Endothelial cell (in vitro differentiated cells): ENCODE measurements at places on chromosomes 12 and 14. TPM values are rescaled to one million over a fixed set of nuclear protein-coding genes. Genes with fewer than 3 reads are reported as not detected.

- no peaks in the 10 kb centered on the region for H3K4me1 ChIP-seq
- H3K27ac ChIP-seq: no peak overlapping the region
- H3K36me3 ChIP-seq: peaks cover 13% of the 10 kb centered on the region
Measured at GRCh38 chr12:106994579-106995220, 7.8 kb upstream of the MTERF2 start.

CCDC196 gene
- total RNA-seq: not detected

- peaks cover 7% of the 10 kb centered on the region for H3K4me1 ChIP-seq
- no peak overlapping the region for H3K27ac ChIP-seq
- no peaks in the 10 kb centered on the region for H3K27me3 ChIP-seq
- no peak overlapping the region for H3K4me3 ChIP-seq
- DNase-seq: no peak
Measured at GRCh38 chr12:39764944-39765560, 145.4 kb upstream of the ABCD2 start.

LRP1-AS gene
- 0.46 TPM for total RNA-seq

DNA sequence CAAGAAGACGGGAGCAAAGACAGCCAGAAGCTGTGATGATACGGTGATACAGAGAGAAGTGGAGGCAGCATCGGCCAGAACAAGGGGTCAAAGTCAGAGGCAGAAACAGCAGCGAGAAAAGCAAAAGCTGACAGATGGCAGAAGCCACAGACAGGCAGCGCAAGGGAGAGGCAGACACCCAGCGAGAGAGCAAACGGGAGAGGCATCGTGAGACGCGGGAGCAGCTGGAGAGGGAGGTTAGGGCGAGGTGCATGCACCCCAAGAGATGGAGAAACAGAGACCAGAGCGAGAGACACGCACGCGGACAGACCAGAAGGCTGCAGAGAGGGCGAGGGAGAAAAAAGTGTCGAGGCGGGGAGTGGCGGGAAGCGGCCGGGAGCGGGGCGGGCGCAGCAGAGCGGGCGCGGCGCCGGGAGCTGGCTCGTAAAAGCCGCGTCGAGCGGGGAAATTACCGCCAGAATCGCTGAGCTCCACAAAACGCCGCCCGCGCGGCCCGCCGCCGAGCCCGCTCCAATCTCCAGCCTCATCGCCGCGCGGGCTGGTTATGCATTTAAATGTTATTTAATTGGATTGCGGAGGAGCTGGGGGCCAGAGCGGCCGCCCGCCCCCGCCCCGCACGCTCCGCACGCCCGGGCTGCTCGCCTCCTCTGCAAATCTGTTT, 15.6 kb downstream of the SMUG1 start:
- peaks cover 8% of the 10 kb centered on the region for H3K27me3 ChIP-seq
- H3K4me1 ChIP-seq: peaks cover 8% of the 10 kb centered on the region
- peak; percentile 34 for DNase-seq
- no peak overlapping the region for H3K4me3 ChIP-seq

- peak overlapping the region; percentile 100 for H3K4me3 ChIP-seq
- H3K36me3 ChIP-seq: peaks cover 24% of the 10 kb centered on the region
- DNase-seq: no peak
- H3K27me3 ChIP-seq: no peaks in the 10 kb centered on the region
- peaks cover 14% of the 10 kb centered on the region for H3K4me1 ChIP-seq
- H3K27ac ChIP-seq: peak overlapping the region; percentile 98
Measured at GRCh38 chr12:112408621-112409020, 784 bp downstream of the RPL6 start.

CLEC2D gene
- 18.9 TPM for total RNA-seq

RNASE4 gene
- total RNA-seq: 1.0 TPM

PPP1R36 gene
- total RNA-seq: 2.1 TPM

- no peak overlapping the region for H3K4me3 ChIP-seq
- no peak for DNase-seq
- H3K27me3 ChIP-seq: peaks cover 10% of the 10 kb centered on the region
- H3K36me3 ChIP-seq: peaks cover 6% of the 10 kb centered on the region
- no peak overlapping the region for H3K27ac ChIP-seq
- no peaks in the 10 kb centered on the region for H3K4me1 ChIP-seq
Measured at GRCh38 chr14:104866451-104867370, 1.6 kb downstream of the CEP170B start.

- no peaks in the 10 kb centered on the region for H3K27me3 ChIP-seq
- DNase-seq: no peak
- no peaks in the 10 kb centered on the region for H3K36me3 ChIP-seq
- H3K4me3 ChIP-seq: no peak overlapping the region
- H3K4me1 ChIP-seq: peaks cover 11% of the 10 kb centered on the region
Measured at GRCh38 chr14:40694023-40694422, 912.7 kb upstream of the LRFN5 start.

GRCh38 chr12:38350342-38351174, 34.0 kb downstream of the ALG10B start:
- H3K4me3 ChIP-seq: no peak overlapping the region
- H3K4me1 ChIP-seq: no peaks in the 10 kb centered on the region
- DNase-seq: no peak
- H3K36me3 ChIP-seq: no peaks in the 10 kb centered on the region

DNA sequence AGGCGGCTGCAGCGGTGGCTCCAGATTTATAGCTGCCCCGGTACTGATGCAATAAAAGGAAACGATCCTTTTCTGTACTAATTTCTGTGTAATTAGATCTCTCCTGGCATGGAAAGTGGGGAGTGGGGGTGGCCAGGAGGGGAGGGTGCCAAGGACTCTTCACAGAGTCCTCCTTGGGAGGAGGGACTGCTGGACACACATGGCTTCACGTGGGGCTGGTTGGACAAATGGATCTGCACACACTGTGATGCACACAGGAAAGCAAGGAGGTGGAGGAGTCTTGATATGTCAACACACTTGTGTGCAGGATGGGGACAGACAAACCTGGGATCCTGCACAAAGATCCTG, 23.8 kb upstream of the ATP5MC2 start:
- H3K4me1 ChIP-seq: peaks cover 21% of the 10 kb centered on the region
- DNase-seq: no peak
- no peak overlapping the region for H3K27ac ChIP-seq
- peaks cover 8% of the 10 kb centered on the region for H3K36me3 ChIP-seq

TMEM132C gene
- total RNA-seq: not detected

GPN3 gene
- 20.4 TPM for total RNA-seq

GRCh38 chr14:68653804-68654203, 139.1 kb downstream of the ZFP36L1 start:
- peaks cover 12% of the 10 kb centered on the region for H3K4me1 ChIP-seq
- peaks cover 11% of the 10 kb centered on the region for H3K27me3 ChIP-seq
- peaks cover 9% of the 10 kb centered on the region for H3K36me3 ChIP-seq
- H3K4me3 ChIP-seq: peak overlapping the region; percentile 53

GRCh38 chr12:94660436-94660835, 10.1 kb upstream of the TMCC3 start:
- no peak overlapping the region for H3K4me3 ChIP-seq
- H3K27me3 ChIP-seq: no peaks in the 10 kb centered on the region
- H3K36me3 ChIP-seq: no peaks in the 10 kb centered on the region
- no peak for DNase-seq
- peaks cover 9% of the 10 kb centered on the region for H3K4me1 ChIP-seq

GRCh38 chr14:101704140-101704539, 57.4 kb upstream of the PPP2R5C start:
- no peak overlapping the region for H3K4me3 ChIP-seq
- no peaks in the 10 kb centered on the region for H3K36me3 ChIP-seq
- no peak for DNase-seq
- peaks cover 4% of the 10 kb centered on the region for H3K27me3 ChIP-seq

IL31 gene
- total RNA-seq: not detected

DNA sequence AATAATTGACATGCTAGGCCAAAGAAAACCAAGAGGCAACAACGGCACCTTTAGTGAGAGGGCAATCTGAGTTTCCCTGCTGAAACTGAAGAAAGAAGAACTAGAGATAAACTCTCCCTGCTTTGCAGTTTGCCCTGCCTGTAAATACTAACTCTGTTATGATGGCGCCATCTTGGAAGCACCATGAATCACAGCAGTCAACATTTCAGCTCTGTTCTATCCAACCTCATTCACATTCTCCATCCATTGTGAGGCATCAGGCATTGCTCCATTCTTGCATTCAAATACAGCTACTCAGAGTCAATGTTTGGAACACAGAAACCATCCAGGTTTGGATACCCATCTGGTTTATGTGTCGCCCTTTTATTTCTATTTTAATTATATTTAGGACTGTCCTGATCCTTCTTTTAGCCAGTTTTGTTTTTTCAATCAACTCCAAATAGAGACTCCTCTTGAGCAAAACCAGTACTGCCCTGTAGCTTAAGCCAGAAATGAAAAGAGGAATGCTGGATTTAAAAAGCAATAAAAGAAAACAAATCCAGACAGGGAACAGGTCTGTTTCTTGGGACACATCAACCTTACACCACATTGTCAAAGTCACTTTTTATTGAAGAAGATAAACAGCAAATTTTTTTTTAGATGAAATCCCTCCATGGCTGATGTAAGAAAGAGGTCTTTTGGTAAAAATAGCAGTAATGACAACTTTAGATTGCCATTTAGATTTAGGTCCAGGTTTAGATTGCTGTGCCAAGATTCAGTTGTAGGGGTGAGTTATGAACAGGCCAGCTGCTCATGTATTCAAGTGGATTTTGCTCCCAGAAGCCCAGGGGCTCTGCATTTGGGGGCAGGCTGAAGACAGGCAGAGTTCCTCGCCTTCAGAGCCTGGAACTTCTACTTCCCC, 33.3 kb upstream of the PPM1A start:
- no peak for DNase-seq
- peaks cover 6% of the 10 kb centered on the region for H3K27me3 ChIP-seq
- H3K4me3 ChIP-seq: no peak overlapping the region
- H3K4me1 ChIP-seq: no peaks in the 10 kb centered on the region
- H3K27ac ChIP-seq: no peak overlapping the region
- H3K36me3 ChIP-seq: no peaks in the 10 kb centered on the region

DNA sequence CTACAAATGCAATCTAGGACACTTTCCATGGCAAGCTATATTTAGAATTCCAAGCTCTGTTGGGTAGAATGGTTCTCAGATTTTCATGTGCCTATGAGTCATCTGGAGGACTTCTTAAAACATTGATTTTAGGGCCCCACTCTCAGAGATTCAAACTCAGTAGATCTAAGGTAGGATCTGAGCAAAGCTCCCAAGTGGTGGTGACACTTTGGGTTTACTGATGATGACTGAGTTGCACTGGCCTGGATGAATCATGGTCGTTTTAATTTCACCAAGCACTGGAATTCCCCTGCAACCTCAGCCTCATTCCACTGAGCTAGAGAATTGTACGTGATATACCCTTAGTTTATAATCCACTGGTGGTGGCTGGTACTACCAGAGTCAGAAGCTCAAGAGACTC, 86.5 kb downstream of the PPM1H start:
- no peaks in the 10 kb centered on the region for H3K36me3 ChIP-seq
- H3K27me3 ChIP-seq: peaks cover under 1% of the 10 kb centered on the region
- no peak overlapping the region for H3K4me3 ChIP-seq
